ENCODE measurements at places on chromosomes 7 and 10.

GRCh38 chr10:90859321-90859751 lies 1.5 kb upstream of the HTR7 start:
- no peak for DNase-seq

- DNase-seq, result peak; percentile 82
Measured at GRCh38 chr7:41333511-41333910, 369.4 kb downstream of the INHBA start.

DNA sequence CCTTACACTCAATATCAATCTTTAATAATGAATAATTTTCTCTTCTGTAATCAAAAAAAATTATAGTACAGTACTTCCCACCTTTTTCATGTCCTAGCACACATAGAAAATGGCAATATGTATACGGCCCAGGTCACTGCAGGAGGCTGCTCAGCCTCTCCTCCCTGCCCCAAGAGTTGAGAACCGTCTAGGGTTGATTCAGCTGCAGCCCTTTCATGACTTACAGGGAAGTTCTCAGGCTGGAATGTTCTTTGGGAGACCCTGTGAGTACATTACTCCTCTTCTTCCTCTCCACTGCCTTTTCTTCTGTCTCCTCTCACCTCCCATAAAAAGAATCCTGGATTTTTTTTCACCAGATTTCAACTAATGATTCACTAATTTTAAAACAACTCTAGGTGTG lies 180.0 kb downstream of the HDAC9 start:
- DNase-seq, result no peak

DNA sequence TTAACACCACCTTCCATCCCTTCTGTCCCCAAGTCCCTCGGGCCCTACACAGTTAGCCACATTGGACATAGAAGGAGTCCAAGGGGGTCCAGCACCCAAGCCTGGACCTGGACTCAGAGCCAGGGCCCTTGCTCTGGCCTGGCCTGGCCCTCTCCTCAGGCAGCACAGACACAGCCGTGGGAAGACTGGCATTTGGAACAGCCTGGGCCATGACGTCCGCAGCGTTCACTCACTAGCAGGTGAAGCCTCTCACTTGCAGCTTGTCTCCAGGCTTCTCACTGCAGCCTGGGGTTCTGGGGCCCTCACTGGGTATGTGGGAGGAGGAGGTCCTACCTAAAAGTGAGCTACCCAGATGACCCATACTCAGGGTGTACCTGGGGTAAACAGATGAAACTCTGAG lies 33.7 kb upstream of the AQP1 start:
- no peak for DNase-seq

- DNase-seq, result no peak
Measured at GRCh38 chr10:107028236-107028635, 136.3 kb downstream of the SORCS1 start.

DNA sequence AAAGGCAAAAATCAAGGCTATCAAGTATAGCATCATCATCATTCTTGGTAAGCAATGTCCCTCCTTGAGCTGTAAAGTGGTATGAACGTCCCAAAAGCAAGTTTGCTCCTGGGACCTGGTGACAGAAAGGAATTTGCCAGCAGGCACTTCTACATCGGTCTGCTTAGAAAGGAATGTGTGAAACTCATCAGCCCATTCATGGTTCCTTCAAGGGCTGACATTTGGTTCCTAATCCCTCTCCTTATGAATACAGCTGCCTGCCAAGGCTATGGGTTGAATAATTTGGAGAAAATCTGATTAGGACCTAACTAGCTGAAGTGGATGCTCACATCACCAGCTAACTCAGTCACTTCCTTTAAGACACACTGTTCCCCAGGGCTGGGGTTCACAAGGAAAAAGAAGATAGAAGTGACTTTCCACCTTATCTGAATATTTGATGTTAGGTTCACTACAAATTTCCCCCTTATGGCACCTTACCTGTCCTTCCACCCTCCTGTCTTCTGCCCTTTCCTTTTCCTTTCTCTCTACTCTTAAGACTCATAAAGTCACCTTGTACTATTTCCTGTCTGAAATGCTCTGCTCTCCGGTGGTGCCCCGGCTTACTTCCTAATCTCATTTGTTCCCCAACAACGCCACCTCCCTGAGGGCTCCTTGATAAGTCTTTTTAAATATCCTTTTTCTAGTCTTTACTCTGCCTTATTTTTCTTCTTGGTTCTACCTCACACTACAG lies 187.1 kb downstream of the NPSR1 start:
- DNase-seq, result no peak

DNA sequence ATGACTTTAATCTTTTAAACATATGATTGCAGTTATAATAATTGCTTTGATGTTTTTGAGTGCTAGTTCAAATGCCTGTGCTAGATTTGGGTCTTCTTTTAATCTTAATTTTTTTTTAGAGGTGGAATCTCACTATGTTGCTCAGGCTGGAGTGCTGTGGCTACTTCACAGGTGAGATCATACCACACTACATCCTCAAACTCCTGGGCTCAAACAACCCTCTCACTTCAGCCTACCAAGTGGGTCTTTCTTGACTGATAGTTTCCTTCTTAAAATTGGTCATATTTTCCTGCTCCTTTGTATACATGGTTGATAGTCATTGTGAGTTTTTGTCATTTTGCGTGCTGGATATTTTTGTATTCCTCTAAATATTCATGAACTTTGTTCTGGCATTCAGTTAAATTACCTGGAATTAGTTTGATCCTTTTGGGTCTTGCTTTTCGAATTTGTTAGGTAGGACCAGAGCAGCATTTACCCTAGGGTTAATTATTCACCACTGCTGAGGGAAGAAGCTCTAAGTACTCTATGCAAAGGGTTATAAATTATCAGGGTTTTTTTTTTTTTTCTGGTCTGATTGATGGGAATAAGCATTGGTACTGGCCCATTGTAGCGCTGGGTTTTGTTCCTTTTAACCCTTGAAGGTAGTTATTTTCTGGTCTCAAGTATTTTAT lies 12.1 kb upstream of the TCAF1 start:
- no peak for DNase-seq

GRCh38 chr7:103521937-103522336 lies 75.9 kb upstream of the SLC26A5 start:
- DNase-seq, result no peak

DNA sequence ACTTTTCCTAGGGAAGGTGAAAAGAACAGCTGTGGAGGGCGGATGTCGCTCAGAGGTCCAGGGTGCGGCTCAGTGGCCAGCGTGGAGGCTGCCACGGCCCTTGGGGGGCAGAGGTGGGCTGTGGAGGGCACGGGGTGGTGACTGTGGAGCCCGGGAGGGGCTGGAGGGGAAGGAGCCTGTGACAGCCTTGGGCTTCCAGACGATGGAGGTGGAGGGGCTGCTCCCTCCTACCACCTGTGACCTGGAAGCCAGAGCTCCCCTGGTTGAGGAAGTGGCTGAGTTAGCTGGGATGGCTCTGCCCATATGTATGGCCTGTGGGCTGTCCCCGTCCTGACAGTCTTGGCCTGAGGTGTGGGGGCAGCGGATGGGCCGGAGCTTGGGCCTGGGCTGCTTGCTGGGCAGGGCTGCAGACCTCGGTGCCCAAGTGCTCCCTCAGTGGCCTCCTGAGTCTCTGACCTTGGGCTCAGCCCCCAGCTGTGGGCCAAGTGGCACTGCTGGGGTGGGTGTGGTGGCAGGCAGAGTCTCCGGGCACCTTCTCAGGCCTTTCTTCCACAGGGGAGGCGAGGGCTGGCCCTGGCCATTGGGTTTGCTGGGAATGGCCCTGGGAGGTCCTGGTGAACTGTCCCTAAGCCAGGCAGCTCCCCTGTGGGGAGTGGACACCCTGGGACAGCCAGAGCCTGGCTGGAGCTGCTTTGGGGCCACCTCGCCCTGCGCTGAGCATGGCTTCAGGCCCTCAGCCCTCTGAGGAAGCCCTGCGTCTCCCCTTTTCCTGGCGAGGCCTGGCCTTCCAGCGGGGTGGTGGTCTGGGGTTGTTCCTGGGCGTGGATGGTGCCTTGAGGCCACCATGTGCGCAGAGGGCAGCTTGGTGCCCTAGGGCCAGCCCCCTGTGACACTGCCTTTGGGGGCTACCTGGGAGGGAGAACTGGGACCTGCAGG lies 3.9 kb downstream of the BRI3 start:
- no peak for DNase-seq

DNA sequence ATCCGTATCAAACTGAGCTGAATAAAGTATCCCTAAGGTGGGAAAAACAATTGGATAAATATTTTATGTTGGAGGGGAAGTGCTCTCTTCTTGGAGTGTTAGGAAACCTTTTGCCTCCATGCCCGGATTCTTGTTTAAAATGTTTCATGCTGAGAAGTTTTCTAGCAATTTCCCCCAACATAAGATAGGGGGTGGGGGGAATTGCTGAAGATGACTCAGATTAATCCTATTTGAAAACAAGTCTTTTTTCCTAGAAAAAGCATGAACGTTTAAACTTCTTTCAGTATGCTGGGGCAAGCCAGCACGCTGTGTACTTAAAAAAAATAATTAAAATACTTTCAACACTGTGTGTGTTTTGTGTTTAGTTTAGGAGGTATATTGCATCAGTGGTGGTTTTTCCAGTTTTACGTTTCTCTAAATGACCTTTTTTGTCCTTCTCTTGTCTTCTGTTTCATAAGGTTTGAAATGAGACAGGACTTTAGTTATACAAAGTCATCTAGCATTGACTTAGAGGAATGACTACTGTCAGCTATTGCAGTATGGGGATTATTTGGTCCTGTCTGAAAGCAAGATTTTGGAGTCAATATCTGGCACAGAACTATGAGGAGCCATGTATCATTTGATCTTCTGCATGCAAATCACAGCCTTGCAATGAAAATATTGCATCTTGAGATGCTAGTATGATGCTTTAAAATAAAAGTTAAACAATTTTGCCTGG lies 295.9 kb downstream of the GATA3 start:
- DNase-seq, result no peak

DNA sequence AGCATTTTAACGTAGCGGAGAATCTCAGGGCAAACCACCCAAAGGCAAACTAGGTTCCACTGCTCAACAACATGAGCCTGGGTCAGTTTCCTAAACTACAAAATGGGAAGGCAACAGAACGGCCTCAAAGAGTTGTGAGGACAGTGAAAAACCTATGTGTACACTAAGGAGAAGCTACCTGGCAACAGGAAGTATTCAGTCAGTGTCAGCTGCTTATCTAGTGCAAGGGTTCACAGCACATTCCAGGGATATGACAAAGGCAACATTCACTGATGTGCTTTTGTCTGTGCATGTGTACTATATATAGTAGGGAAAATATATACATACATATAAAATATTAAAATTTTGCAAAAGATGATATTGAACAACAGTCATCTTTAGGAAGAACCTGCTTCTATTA lies 17.2 kb downstream of the NUDCD3 start:
- no peak for DNase-seq

DNA sequence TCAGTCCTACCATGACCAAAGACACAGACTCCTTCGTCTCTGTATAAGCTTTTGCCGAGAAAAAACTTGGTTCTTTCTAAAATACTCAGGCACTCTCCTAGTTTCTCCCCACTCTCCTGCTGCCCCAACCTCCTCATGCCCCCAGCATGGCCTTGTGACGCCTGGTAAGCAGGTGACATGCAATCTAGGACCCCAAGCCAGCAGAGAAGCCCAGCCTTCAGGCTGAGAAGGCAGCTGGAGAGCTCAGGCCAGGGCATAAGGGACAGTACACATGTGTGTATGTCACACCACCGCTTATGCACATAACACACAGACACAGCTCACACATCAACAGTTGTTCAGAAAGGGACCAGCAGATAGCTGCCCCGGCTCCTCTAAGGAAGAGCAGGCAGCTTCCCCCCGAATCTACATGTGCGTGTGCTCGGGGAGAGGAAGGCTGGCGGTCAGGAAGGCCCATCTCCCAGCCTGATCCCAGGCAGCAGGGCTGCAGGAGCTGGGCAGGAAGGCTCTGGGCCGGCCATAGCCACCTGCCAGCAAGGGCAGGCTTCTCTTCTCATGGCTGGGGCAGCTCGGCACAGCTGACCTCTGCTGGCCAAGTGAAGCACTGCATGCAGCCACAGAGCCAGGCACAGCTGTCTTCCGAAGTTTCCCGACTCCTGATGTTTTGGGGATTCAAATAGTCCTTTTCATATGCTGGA lies 8.5 kb downstream of the DDX56 start:
- DNase-seq, result no peak

GRCh38 chr10:100518761-100519241 lies 860 bp downstream of the SEC31B start:
- no peak for DNase-seq

DNA sequence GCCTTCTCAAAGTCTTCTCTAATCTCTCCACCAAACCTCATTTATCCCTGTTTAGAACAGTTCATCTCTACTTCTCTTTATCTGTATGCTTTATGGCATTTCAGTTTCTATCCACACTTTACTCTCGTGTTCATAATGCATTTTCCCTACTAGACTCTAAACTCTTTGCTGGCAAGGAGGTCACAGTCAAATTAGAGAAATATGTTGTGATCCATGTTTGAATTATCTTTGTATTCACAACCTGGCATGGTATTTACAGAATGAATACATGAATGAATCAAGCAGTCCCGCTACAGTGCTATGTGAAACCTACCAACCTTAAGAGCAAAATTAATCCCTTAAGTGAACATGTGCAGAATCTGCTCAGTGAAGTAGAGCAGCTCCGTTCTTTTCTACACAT lies 12.8 kb upstream of the YAE1 start:
- DNase-seq, result no peak

DNA sequence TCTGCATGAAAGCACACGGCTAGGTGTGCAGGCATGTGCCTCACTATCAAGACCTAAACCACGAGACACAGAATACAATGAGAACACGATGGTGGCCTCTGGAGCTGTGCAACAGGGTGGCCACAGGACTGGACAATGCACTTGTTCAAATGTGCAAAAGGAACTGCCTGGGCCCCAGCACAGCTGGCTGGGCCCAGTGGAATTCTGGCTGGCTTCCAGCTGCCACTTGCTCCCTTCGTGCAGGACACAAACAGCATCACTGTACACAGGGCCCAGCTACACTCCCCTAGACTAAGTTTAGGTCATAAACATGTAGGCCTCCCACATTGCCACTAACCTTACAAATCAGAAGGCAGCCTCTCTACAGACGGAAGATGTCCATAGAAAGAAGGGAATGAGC lies 23.4 kb downstream of the DOCK4 start:
- no peak for DNase-seq

DNA sequence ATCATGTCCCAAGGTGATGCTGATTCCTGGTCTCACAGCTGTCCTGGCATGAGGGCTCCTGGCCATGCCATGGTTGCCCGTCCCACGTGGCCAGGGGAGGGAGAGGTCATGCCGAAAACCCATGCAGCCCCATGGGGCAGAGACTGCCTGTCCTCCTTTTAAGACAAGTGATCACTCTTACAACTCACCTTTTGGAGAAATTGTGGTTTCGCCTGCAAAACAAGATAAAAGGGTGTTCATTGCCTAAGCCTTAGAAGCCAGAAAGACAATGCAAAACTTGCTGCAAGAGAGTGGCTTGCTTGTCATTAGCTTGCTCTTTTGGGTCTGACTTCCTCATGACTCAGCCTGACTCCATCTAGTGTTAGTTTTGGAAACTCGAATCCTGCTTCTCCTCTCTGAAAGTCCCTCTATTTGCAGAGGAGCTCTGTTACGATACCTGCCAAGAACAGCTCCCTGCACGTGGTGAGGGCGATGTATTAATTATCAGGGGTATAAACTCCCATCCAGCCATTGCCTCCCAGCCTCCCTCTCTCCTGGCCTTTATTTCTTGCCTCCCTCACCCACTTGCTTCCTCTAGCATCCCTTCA lies 26.7 kb downstream of the TMEM273 start:
- no peak for DNase-seq

- DNase-seq, result no peak
Measured at GRCh38 chr10:97851341-97852001, 1.8 kb downstream of the GOLGA7B start.
